Large intestine (tissue), 12 donors: ENCODE measurements at places on chromosomes 4 and X.

DNA sequence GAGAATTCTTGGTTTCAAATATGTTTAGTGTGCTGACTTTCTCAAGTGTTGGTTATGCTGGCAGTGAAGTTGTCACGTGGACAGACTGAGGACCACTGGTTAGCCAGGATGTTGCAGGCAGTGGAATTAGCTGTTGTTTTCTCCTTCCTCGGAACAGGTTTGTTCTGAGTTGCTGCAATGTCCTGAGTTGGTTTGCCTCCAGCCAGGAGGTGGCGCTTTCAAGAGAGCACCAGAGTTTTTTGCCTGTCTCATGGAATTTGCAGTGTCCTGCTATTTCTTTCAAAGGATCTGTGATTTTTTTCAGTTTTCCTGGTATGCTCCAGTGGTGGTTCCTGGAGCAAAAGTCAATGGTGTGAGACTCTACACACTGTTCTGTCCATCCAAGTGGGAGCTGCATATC lies 158.1 kb upstream of the CXorf66 start:
- H3K36me3 ChIP-seq = no peaks in the 10 kb centered on the region
- H3K27me3 ChIP-seq = no peaks in the 10 kb centered on the region
- H3K27ac ChIP-seq = no peak overlapping the region
- no peak for DNase-seq

DNA sequence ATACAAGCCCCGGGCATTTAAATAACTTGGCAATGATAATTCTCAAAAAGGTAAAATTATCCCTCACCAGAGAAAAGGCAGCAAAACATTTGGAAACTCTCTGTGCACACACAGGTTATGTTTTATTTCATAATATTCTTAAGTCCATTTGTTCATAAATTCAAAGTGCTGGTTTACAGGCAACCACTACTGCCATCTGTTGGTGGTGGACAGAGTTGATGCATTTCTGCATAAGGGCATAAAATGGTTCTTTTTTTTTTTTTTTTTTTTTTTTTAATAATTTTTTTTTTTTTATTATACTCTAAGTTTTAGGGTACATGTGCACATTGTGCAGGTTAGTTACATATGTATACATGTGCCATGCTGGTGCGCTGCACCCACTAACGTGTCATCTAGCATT lies 31.5 kb upstream of the IL21 start:
- no peaks in the 10 kb centered on the region for H3K27me3 ChIP-seq
- no peaks in the 10 kb centered on the region for H3K4me1 ChIP-seq
- no peak overlapping the region for H3K27ac ChIP-seq
- peak; percentile 6 for DNase-seq
- H3K36me3 ChIP-seq = no peaks in the 10 kb centered on the region

DNA sequence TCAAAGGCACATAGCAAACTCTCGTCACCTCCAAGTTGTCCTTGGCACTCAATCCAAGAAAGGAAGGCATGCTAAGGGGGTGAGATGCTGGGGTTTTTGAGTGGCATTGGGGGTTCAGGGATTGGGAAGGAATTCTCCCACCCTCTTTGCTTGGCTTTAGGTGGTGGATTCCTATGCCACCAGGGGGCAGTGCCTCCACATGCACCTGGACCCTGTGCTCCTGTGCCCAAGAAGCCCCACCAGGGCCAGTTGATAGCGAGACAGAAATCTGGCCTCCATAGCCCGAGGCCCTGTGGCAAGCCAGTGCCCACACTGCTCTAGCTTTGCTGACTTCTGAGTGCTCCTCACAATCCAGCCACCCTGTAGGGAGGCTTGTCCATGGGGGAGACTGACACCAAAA lies 2.0 kb upstream of the FATE1 start:
- DNase-seq = no peak
- H3K27me3 ChIP-seq = no peaks in the 10 kb centered on the region
- no peaks in the 10 kb centered on the region for H3K36me3 ChIP-seq
- no peak overlapping the region for H3K27ac ChIP-seq
- H3K4me3 ChIP-seq = no peak overlapping the region
- no peaks in the 10 kb centered on the region for H3K4me1 ChIP-seq

DNA sequence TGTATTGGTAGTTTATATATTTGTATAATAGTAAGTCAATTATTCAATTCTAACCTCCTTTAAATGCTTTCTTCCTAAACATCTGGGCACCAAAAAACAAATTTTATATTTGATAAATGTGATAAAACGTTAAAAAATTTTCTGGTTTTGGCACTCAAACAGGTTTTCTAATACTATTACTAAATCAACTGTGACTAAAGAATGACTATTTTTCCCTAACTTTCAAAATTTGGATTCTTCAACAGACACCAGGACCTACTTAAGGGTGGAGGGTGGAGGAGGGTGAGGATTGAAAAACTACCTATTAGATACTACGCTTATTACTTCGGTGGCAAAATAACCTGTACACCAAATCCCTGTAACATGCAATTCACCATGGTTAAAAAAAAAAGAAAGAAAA lies 555.5 kb downstream of the IL15 start:
- no peaks in the 10 kb centered on the region for H3K4me1 ChIP-seq
- no peak overlapping the region for H3K4me3 ChIP-seq

DNA sequence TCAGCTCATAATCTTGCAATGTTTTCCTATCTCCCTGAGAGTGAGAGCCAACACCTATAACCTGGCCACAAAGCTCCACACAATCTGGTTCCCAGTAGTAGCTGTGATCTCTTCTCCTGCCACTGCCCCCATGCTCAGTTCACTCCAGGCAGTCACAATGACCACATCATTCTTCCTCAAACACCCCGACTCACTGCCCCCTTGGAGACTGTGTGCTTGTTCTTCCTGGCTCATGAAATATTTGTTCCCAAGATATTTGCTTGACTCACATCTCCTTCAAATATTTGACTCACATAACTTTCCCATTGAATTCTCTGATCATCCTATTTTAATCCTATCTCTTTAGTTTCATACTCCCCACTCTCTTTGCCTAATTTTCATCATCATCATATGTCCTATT lies 173.7 kb downstream of the AREG start:
- no peak overlapping the region for H3K4me3 ChIP-seq
- no peaks in the 10 kb centered on the region for H3K36me3 ChIP-seq
- no peaks in the 10 kb centered on the region for H3K27me3 ChIP-seq
- H3K4me1 ChIP-seq = peaks cover 11% of the 10 kb centered on the region

DNA sequence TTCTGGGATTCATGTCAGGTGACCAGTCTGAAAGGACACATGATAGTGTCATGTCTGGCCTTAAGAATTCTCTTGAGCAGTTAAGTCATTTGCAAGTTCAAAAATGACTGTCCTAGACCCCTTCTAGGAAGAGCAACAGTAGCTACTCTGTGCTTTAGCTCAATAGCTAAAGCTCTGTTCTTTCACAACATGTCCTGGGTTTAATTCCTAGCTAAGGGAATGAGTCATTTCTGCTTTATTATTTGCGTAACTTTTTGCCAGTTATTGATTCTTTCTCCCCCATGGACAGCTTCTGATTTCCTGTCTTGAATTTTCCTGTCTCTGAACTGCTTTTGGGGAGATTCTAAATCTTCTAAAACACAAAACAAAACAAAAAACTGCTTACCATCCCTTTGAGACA lies 1055.8 kb upstream of the DIAPH2 start:
- H3K27ac ChIP-seq = no peak overlapping the region
- H3K4me1 ChIP-seq = no peaks in the 10 kb centered on the region
- no peaks in the 10 kb centered on the region for H3K36me3 ChIP-seq
- no peaks in the 10 kb centered on the region for H3K27me3 ChIP-seq
- H3K4me3 ChIP-seq = no peak overlapping the region

DNA sequence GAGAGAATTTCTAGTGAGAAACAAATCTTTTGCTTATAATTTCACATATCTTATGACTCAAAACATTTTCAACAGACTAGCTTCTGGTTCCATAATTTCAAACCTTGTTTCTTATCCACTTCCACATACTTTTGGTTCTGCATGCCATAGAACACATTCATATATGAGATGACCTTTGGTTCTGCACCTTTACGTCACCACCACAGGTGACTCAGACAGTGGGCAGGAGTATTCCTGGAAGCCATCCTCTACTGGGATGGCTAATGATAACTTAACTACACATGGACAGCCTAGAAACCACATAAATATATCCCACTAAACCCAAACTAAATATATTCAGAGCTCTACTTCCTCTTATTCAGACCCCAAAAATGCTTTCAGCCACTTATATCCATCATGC lies 133.3 kb downstream of the DCK start:
- H3K27ac ChIP-seq = peak overlapping the region; percentile 69
- peak; percentile 92 for DNase-seq
- H3K36me3 ChIP-seq = no peaks in the 10 kb centered on the region
- H3K4me1 ChIP-seq = peaks cover 5% of the 10 kb centered on the region
- H3K4me3 ChIP-seq = no peak overlapping the region

GRCh38 chr4:100492129-100492528 lies 25.7 kb downstream of the EMCN start:
- H3K27me3 ChIP-seq = no peaks in the 10 kb centered on the region
- no peaks in the 10 kb centered on the region for H3K4me1 ChIP-seq
- H3K36me3 ChIP-seq = no peaks in the 10 kb centered on the region
- no peak for DNase-seq

- H3K27me3 ChIP-seq = no peaks in the 10 kb centered on the region
- H3K4me3 ChIP-seq = peak overlapping the region; percentile 84
- H3K4me1 ChIP-seq = peaks cover 6% of the 10 kb centered on the region
- peak overlapping the region; percentile 98 for H3K27ac ChIP-seq
- no peaks in the 10 kb centered on the region for H3K36me3 ChIP-seq
- DNase-seq = peak; percentile 65
Measured at GRCh38 chrX:103629318-103630170, 769 bp downstream of the TCEAL1 start.

- no peak overlapping the region for H3K27ac ChIP-seq
- H3K4me3 ChIP-seq = no peak overlapping the region
Measured at GRCh38 chr4:133178956-133179355, 29.9 kb downstream of the PCDH10 start.

- H3K36me3 ChIP-seq = no peaks in the 10 kb centered on the region
- peak; percentile 76 for DNase-seq
Measured at GRCh38 chr4:115145393-115146160, 32.2 kb upstream of the NDST4 start.

GRCh38 chrX:314049-314448 lies 4.5 kb downstream of the GTPBP6 start:
- DNase-seq = no peak
- H3K36me3 ChIP-seq = peaks cover 62% of the 10 kb centered on the region
- H3K4me3 ChIP-seq = no peak overlapping the region
- H3K27me3 ChIP-seq = no peaks in the 10 kb centered on the region
- H3K4me1 ChIP-seq = no peaks in the 10 kb centered on the region
- no peak overlapping the region for H3K27ac ChIP-seq

GRCh38 chr4:123520325-123520724 lies 123.7 kb downstream of the SPRY1 start:
- no peaks in the 10 kb centered on the region for H3K27me3 ChIP-seq
- DNase-seq = no peak
- H3K4me3 ChIP-seq = no peak overlapping the region
- no peaks in the 10 kb centered on the region for H3K4me1 ChIP-seq
- no peaks in the 10 kb centered on the region for H3K36me3 ChIP-seq

- peak; percentile 1 for DNase-seq
- no peak overlapping the region for H3K27ac ChIP-seq
- H3K4me1 ChIP-seq = peaks cover 5% of the 10 kb centered on the region
- no peaks in the 10 kb centered on the region for H3K36me3 ChIP-seq
- H3K27me3 ChIP-seq = no peaks in the 10 kb centered on the region
Measured at GRCh38 chrX:55340896-55341433, 76.2 kb upstream of the PAGE3 start.

DNA sequence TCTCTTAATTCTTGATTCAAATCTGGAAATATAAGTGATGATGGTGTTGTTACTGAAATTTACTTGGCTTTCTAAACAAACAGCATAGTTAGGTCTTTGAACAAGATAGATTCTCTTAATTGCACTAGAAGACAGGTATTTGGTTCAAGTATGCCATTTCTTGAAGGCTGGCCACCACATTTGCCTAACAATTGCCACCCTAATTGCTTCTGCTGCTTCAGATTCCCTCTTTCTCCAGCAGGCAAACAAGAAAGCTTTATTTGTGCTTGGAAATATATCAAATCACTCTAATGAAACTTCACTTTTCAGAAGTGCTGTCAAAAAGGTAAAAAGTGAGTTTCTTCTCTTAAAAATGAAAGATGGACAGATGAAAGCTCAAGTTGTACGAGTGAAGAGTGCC lies 418.6 kb downstream of the INPP4B start:
- no peak for DNase-seq
- H3K4me1 ChIP-seq = no peaks in the 10 kb centered on the region
- H3K27me3 ChIP-seq = no peaks in the 10 kb centered on the region
- no peaks in the 10 kb centered on the region for H3K36me3 ChIP-seq

GRCh38 chr4:79184476-79184875 lies 141.4 kb downstream of the NAA11 start:
- DNase-seq = no peak
- H3K36me3 ChIP-seq = no peaks in the 10 kb centered on the region
- H3K4me3 ChIP-seq = no peak overlapping the region
- H3K4me1 ChIP-seq = no peaks in the 10 kb centered on the region
- no peaks in the 10 kb centered on the region for H3K27me3 ChIP-seq
- no peak overlapping the region for H3K27ac ChIP-seq

DNA sequence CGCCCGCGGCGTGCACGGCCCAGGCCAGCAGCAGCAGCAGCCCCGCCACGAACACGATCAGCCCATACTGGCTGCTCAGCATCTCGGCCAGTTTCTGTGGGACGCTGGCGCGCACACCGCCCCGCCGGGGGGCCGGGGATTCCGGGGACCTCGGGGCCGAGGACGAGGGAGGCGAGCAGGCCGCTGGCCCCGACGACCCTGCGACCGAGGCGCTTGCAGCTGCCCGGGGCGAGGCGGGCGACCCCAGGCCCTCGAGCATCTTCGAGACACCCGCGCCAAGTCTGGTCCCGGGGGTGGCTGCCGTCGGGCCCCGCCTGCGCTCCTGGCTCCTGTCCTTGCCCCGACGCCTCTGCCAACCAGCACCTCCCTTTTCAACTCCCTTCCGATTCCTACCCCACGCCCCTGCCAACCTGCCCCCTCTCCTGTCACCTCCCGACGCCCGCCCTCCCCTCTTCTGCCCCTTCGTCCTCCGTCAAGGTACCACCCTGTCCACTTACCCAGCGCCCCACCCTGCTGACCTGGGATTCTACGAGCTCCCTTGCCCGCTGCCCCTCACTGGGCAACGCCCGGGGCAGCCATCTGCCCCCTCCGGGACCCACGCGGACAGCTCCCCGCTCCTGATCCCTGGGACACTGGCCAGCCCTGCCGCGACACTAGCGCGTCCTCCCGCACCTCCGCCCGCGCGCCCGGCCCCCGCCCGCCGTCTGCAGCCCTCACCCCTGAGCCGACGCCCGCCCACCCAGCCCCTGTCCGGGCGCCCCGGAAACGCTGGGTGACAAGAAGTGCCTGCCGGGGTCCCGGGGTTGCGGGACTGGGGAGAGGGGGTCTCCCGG lies at the start of gene OTOP1:
OTOP1 (minus strand) TSS at position 324 of the 833 bp plus-strand sequence; CDS start at position 259, 65 bp downstream.
- H3K4me3 ChIP-seq = no peak within 1 kb of the TSS
- no peaks in the 10 kb centered on the region for H3K36me3 ChIP-seq
- no peak within 1 kb of the TSS for H3K27ac ChIP-seq
- DNase-seq = no peak

DNA sequence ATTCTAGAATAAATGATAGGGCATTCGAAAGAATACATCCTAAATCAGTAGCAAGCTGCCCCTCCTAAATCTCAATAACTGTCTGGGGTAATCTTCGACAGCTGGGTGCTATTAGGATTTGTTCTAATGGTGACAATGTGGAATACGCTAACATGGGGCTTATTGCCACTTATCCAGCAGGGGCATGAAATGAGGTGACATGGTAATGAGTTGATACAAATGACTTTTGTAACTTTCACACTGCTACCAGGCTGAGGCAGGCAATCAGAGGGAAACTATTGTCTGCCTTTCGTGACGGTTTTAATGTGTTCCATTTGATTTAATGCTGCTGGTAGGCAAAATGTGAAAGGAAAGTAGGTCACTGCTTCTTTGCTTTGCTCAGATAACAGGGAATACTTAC lies 1047.4 kb upstream of the PABPC4L start:
- no peaks in the 10 kb centered on the region for H3K27me3 ChIP-seq
- H3K27ac ChIP-seq = no peak overlapping the region
- no peaks in the 10 kb centered on the region for H3K4me1 ChIP-seq
- H3K4me3 ChIP-seq = no peak overlapping the region
- no peaks in the 10 kb centered on the region for H3K36me3 ChIP-seq
- no peak for DNase-seq
